GM13976 (cell line): ENCODE measurements at places on chromosomes 2 and 18.

DNA sequence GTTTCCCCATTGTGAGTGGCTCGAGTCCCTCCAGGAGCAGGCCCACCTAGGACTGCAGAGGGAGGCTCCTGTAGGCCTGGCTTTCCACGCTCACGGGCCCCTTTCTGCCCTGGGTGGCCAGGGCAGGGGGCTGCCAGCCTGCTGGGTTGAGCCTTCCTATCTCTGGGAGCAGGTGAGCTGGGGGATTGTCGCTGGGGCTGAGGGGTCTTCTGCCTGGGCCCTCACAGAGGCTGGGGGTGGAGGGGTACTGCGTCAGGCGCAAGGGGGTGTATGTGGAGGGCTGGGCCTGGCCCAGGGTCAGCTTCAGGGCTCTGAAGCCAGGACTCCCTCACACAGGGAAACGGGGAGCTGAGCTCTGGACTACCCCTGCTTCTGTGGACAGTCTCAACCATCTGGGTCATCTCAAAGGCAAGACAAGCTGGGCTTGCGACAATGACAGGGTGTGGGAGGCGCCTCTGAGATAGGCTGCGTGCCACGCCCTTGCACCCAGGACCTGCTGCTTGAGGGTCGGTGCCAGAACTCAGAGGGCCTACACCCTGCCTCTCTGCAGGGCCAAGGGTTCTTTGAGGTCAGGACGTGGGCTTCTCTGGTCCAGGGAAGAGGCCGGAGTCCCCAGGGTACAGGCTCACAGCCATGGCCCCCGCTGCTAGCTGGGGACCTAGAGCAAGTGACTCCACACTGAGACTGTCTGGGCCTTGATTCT lies 206.1 kb downstream of the TWIST2 start:
- no peak for DNase-seq

GRCh38 chr2:66447677-66448076 lies 12.8 kb downstream of the MEIS1 start:
- no peak for DNase-seq

DNA sequence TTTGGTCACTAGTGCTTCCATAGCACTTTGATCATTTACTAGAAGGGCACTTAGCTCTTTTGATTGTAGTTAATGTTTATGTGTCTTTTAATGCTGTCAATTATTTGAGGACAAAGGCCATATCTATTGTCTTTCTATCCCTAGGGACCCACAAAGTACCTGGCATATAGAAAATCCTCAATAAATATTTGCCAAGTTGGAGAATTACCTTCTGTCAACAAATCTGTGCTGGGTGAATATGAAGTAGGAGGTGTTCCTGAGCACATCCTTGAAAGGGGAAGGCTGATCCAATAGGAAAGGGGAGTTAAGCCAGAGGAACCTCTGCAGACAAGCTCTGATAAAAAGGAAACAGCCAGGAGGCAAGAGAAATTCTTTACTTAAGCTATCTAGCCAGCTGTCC lies 8.2 kb downstream of the DPP4 start:
- no peak for DNase-seq

DNA sequence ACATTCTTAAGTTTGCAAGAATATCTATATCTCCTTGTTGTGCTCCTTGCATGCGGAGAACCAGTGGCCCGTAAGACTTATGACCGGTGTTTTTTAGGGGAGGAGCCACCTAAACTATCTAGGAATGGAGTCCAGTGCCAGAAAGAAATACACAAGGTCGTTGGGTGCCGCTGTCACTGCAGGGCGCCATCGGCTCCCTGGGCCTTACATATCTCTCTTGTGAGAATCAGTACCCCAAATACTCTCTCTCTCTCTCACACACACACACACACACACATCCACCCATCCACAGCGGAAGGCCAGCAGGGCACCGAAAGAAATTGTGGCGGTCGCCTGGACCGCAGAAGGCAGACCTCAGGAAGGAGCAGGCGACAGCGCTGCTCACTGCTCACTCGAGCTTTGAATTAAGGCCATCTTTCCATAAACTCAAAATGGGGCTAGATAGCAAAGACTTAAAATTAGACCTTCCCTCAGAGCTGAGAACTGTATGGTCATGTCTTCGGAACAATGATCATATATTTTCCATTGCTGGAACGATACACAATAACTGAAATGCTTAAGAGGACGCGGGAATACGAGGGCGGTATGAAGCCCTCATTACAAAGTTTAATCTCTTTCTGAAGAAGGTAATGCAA lies 10.4 kb downstream of the NR4A2 start:
- DNase-seq = peak; percentile 46

- DNase-seq = peak; percentile 69
Measured at GRCh38 chr2:74080346-74080745, 67.4 kb downstream of the BOLA3 start.

- no peak for DNase-seq
Measured at GRCh38 chr2:10527585-10527984, 79.5 kb upstream of the ODC1 start.

- no peak for DNase-seq
Measured at GRCh38 chr2:210456571-210456970, 20.0 kb downstream of the LANCL1 start.
